ENCODE measurements at places on chromosomes 12 and 14.

DNA sequence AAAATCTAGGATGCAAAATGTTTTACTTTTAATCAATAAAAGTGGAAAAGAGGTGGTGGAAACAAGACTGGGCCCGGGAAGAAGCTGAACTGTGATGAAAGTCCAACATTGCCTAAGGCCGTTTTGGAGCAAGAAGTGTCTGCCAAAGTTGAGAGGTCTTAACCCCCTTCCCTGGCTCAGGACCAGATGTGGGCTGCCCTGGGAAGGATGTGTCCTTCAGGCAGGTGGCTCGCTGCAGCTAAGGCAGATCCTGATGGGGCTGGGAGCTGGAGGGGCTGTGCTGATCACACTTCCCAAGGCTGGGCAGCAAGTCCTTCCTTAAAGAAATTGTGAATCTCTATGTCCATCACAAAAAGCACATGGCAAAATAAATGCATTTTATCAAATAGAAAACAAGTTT is 581.6 kb downstream of the GALC start:
- DNase-seq: no peak

GRCh38 chr12:54606556-54606955 is 18.1 kb upstream of the PPP1R1A start:
- no peak for DNase-seq

GRCh38 chr14:24913021-24913420 is 136.9 kb downstream of the STXBP6 start:
- DNase-seq: no peak

DNA sequence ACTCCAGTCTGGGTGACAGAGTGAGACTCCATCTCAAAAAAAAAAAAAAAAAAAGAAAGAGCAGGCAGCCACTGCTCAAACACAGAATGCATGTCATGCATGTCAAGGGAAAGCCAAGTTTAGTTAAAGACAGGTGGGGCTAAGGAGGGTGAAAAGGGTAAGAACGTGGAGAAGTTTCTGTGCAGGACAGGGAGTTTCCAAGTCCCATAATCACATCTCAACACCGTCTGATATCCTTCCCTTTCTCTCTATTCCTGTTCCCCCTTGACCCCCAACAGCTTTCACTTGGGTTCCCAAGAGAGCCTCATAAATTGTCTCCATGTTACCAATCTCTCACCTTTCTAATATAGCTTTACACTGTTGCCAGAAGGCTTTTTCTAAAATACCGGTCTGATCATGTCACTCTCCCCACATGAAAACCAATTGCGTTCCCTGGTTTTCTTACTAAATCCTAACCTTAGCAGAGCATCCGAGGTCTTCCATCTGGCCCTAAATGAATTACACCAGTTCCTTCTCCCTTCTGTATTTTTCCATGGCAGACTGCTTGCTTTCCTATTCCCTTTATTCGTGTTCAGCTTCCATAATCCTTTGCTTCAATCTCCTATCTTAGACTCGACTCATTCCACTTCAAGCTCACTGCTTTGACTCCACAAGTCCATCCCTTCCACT is 37.0 kb downstream of the LIMA1 start:
- DNase-seq: no peak

DNA sequence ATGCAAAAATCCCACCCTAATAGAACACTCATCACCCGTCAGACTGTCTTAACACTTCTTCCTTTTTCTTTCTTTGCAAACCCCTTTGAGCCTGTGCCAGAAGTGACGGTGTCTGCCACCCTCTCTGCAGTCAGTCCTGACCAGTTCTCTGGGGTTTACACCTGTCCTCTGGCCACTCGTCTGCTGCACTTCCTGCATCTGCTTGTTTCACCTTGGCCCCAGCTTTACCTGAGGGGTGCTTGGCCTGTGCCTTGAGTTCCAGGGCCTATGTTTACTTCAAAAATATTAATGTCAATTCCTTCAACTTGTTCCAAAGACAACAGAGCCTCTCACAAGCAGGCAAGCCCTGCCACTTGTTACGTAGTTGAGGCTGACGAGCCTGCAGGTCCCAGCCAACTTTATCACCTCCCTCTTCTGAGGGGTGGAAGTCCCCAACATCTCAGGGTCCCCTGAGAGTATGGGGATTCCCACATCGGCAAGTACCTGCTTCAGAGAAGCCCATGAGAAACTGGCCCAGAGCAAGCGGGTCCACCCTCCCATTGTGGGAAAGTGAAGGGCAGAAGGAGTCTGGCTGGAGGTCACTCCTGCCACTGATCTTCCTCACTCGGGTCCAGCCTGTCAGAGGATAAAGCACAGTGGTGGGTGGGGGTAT is 205.4 kb downstream of the DAD1 start:
- DNase-seq: no peak

DNA sequence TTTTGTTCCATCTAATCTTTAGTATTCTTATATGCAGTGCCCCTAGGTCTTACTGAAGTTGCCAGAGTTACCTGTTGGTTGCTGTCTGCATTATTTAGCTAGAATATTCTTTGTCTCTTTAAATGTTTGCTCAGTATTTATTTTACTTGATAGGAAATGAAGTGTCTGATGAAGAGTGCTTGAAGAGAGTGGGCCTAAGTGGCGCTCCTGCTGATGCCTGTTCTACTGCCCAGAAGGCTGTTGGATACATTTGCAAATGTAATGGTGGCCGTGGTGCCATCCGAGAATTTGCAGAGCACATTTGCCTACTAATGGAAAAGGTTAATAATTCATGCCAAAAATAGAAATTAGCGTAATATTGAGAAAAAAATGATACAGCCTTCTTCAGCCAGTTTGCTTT is 18.9 kb downstream of the CMAS start:
- DNase-seq: no peak

DNA sequence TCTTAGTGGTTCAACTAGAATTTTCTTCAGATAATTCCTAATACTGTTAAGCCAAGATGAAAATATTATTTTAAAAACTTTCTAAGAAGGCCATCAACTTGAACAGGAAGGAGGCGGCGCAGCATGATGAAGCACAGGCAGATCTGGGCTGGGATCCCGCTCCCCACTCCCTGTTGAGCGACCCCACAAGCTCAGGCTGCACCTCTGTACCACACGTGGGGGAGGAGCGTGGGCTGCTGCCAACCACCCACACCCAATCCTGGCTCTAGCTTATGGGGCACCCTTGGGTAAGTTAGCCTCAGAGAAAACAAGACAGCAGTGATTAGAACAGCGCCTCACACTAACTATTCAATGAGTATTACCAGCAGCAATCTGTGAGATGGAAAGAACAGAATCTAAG is 6.0 kb downstream of the MTERF2 start:
- DNase-seq: no peak

DNA sequence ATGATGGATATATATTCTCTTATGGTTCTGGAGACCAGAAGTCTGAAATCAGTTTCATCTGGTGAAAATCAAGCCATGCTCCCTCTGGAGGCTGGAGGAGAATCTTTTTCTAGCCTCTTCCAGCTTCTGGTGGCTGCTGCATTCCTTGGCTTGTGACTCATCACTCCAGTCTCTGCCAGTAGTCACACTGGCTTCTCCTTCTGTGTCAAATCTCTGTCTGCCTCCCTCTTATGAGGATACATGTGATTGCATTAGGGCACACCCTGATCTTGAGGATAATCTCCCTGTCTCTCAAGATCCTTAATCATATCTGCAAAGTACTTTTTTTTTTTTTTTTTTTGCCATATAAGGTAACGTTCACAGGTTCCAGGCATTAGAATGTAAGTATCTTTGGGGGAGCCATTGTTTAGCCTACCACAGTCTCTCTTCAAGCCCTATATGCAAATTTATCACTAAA is 17.7 kb downstream of the DNAL1 start:
- DNase-seq: no peak

- DNase-seq: no peak
Measured at GRCh38 chr12:111850526-111850925, 8.5 kb downstream of the MAPKAPK5 start.

DNA sequence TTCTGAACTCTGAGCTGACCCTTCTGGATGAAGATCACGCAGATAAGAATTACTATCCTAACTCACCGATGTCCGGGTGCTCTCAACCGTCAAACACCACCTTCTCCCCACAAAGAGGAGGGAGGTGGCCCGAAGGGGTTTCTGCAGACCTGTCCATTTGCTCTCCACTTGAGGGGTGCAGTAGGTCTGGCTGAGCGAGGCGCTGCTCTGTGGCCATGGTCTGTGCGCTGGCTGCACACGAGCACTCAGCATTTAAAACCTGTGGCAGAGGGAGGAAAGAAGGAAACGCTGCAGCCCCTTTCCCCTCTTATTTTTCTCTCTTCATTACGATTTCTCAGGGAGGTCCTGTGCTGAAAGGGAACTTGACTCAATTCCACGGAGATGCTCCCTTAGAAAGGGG is 1.5 kb upstream of the HOXC13 start:
- no peak for DNase-seq

GRCh38 chr12:122966743-122967550 is 684 bp upstream of the ABCB9 start:
- no peak for DNase-seq

GRCh38 chr12:74412606-74413230 is 124.9 kb upstream of the ATXN7L3B start:
- no peak for DNase-seq

GRCh38 chr12:92546635-92547348 is 156.0 kb upstream of the PLEKHG7 start:
- DNase-seq: no peak

Measured in tibial nerve (tissue), 4 donors.